ENCODE measurements at places on chromosomes 11 and 22. TPM values are rescaled to one million over a fixed set of nuclear protein-coding genes. Genes with fewer than 3 reads are reported as not detected.

The RIMBP3C gene
- polyA plus RNA-seq: 0.04 TPM

GRCh38 chr11:12762696-12763324 lies 88.6 kb downstream of the TEAD1 start:
- no peak overlapping the region for H3K27ac ChIP-seq
- H3K4me3 ChIP-seq: no peak overlapping the region
- no peak for DNase-seq
- peaks cover 21% of the 10 kb centered on the region for H3K36me3 ChIP-seq
- H3K4me1 ChIP-seq: peaks cover 4% of the 10 kb centered on the region

- no peak overlapping the region for H3K4me3 ChIP-seq
- no peaks in the 10 kb centered on the region for H3K27me3 ChIP-seq
- no peak for DNase-seq
These were observed 5.9 kb downstream of the SART1 start for GRCh38 chr11:65967329-65967934.

DNA sequence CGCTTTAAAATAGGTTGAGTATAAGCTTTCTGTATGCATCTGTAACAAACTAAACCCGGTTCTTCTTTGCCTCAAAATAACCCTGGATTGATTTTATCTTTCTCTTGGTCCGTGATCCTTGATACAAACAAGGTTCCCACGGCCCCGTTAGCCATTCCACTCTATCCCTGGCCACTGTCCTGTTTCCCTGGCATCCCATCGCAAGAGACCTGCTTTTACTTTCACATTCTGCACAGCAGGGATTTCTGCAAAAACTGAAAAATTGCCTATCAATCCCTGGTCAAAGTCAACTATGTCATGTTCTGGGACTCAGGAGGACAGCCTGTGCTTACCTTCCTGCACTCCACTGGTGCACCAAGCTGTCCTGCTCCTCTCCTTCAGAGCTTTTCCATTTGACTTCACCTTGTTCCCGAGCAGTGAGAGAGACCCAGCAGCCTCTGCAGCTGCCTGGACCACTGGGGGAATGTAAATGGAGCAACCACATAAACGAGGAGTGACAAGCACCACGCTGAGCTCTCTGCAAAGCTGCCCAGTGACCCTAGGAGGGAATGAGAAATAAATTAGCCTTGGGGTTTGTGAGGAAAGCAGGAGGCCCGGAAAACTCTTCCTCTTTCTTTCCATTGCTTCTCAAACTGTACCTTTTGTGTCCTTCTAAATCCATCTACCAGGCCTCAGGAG lies 175.9 kb downstream of the NTM start:
- H3K36me3 ChIP-seq: no peaks in the 10 kb centered on the region
- no peaks in the 10 kb centered on the region for H3K27me3 ChIP-seq
- H3K27ac ChIP-seq: no peak overlapping the region
- H3K4me1 ChIP-seq: no peaks in the 10 kb centered on the region
- no peak overlapping the region for H3K4me3 ChIP-seq

DNA sequence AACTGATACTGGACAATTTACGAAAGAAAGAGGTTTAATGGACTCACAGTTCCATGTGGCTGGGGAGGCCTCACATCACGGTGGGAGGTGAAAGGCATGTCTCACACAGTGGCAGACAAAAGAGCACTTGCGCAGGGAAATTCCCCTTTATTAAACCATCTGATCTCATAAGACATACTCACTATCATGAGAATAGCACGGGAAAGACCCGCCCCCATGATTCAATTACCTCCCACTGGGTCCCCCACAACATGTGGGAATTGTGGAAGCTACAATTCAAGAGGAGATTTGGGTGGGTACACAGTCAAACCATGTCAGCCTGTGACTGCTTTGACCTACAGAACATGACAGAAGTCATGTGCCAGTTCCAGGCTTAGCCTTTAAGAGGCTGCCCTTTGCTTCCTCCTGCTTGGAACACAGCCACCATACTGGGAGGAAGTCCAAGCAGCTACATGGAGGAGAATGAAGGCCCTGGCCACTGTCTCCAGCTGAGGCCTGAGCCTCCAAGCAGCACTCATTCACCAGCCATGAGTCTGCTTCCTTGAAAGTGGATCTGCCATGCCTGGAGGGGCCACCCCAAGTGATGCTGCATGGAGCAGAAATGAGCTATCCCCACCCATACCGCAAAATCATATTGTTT lies 10.9 kb upstream of the GAL start:
- no peak for DNase-seq
- H3K27me3 ChIP-seq: no peaks in the 10 kb centered on the region
- no peak overlapping the region for H3K4me3 ChIP-seq
- no peaks in the 10 kb centered on the region for H3K36me3 ChIP-seq
- no peaks in the 10 kb centered on the region for H3K4me1 ChIP-seq

DNA sequence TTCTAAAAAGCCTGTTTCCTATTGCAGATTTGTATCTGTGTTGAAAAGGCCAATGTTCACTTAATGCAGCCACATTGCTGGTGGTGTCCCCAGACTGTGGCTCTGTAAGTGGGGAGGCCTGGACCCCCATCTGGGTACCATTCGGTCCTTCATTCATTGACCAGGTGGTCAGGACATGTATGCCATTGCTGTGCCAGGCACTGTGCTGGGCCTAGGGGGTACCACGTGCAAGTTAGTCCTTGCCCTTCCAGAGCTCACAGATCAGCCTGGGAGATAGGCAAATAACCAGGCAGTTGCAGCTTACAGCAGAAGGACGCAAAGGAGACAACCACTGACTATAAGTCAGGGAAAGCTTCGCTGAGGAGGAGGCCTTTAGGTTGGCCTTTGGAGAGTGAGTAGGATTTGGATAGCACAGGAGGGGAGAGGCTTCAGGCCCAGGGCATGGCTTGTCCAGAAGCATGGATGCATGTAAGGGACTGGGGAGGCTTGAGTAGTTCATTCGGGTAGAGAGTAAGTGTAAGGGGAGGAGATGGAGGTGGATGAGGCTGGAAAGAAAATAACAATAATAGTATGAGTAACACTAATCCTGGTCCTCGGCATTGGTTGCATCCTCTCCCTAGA lies 5.0 kb downstream of the PRDM11 start:
- H3K4me3 ChIP-seq: no peak overlapping the region
- DNase-seq: no peak
- no peak overlapping the region for H3K27ac ChIP-seq
- H3K4me1 ChIP-seq: peaks cover 20% of the 10 kb centered on the region

DNA sequence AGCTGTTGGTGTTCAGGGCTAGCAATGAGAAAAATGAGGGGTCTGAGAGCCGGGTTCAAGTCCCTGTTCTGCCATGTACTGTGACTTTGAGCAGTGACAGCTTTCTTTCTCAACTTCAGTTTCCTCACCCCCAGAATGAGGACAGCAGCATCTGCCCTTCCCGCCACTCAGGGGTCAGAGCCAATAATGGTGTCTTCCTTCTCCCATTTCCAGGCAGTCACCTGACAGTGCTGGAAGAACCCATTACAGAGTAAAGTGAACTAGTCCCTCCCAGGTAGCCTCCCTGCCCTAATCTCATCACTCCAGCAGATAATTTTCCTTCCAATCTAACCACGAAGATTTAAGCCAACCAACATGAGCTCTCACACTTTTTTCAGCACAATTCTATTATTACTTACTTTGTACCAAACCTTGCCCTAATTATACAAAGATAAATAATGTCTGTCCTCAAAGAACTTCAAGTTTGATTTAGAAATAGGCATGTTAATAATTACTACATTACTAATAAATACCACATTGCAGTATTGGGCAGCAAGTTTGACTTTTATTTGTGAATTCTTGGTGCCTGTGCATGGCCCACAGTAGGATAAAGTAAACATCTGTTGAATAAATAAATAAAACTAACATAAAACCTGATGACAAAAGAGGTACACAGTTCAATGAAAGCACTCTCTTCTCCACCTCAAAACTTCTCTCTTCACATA lies 61.0 kb downstream of the SERGEF start:
- H3K36me3 ChIP-seq: peaks cover 27% of the 10 kb centered on the region
- no peaks in the 10 kb centered on the region for H3K4me1 ChIP-seq
- no peak for DNase-seq
- H3K27me3 ChIP-seq: no peaks in the 10 kb centered on the region
